ENCODE measurements at places on chromosomes 1 and 21. TPM values are rescaled to one million over a fixed set of nuclear protein-coding genes. Genes with fewer than 3 reads are reported as not detected.

The ATP1A4 gene
- total RNA-seq = not detected

The SLC25A34 gene
- total RNA-seq = 0.44 TPM

The RCAN3 gene
- total RNA-seq = 15.2 TPM

The CDK18 gene
- 14.2 TPM for total RNA-seq

The GPX7 gene
- total RNA-seq = 2.9 TPM

The FCGR2B gene
- not detected for total RNA-seq

The C1orf185 gene
- total RNA-seq = not detected

The FAM43B gene
- not detected for total RNA-seq

The DMRTA2 gene
- not detected for total RNA-seq

The TRIM17 gene
- total RNA-seq = 0.68 TPM

Measured in foreskin keratinocyte (primary cell).